A549 treated with Mapracorat at 1 μM for 4 hours (cell line): ENCODE measurements at places on chromosomes 5 and 9. TPM values are rescaled to one million over a fixed set of nuclear protein-coding genes. Genes with fewer than 3 reads are reported as not detected.

Gene PCDHAC1
- total RNA-seq: 1.6 to 2.3 TPM (median 2.0 TPM) in 5 replicates

Gene FSTL4
- total RNA-seq: 3.3 to 5.3 TPM (median 3.8 TPM) in 5 replicates

Gene C9orf152
- 0.07 to 0.17 TPM (median 0.13 TPM) in 4 of 5 replicates, not detected in the other for total RNA-seq

Gene HAVCR1
- 28.4 to 34.3 TPM (median 32.1 TPM) in 5 replicates for total RNA-seq

Gene SLC9A3
- 1.9 to 2.8 TPM (median 2.1 TPM) in 5 replicates for total RNA-seq

Gene IL5
- not detected in 5 replicates for total RNA-seq
